ENCODE measurements at places on chromosomes 4 and X. TPM values are rescaled to one million over a fixed set of nuclear protein-coding genes. Genes with fewer than 3 reads are reported as not detected.

LRRC66 gene
- total RNA-seq: 0.64 TPM

KIT gene
- total RNA-seq: 52.8 TPM

MND1 gene
- total RNA-seq: not detected

IL1RAPL1 gene
- not detected for total RNA-seq

GAGE12H gene
- total RNA-seq: not detected

AFM gene
- not detected for total RNA-seq

GABRG1 gene
- total RNA-seq: not detected

- DNase-seq: no peak
- no peaks in the 10 kb centered on the region for H3K36me3 ChIP-seq
- H3K27ac ChIP-seq: no peak overlapping the region
- no peaks in the 10 kb centered on the region for H3K4me1 ChIP-seq
Measured at GRCh38 chrX:10923466-10923865, 187.7 kb upstream of the HCCS start.

- no peaks in the 10 kb centered on the region for H3K4me1 ChIP-seq
- no peaks in the 10 kb centered on the region for H3K36me3 ChIP-seq
- no peak for DNase-seq
- no peaks in the 10 kb centered on the region for H3K27me3 ChIP-seq
- no peak overlapping the region for H3K4me3 ChIP-seq
- no peak overlapping the region for H3K27ac ChIP-seq
Measured at GRCh38 chrX:24760363-24761000, 66.8 kb downstream of the POLA1 start.

DNA sequence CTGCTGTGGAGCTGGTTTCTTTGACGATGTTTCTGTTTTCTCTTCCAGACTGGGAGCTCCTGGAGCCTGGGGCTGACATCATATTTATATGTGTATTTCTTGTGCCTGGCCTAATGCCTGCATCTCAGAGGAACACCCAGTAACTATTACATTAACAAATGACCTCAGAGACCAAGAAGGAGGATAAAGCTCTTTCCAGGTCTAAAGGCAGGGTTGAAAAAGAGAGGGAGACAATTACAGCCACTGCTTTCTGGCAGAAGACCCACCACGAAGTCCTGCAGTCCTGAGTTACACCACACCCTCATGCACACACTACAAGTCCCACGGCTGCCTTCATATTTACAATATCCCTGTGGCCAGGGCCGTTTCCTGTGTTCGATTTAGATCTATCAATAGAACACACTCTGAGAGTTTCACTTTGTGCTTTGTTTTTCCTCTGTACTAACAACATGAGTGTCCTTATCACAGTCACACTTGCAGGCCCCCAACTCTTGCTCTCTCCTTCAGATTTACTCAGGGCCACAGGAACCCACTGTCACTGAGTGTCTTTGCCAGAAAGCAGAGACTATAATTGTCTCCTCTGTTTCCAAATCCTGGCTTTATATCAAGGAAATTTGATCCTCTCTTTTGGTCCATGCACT lies 535.5 kb downstream of the MID1IP1 start:
- H3K4me1 ChIP-seq: peaks cover 13% of the 10 kb centered on the region
- H3K4me3 ChIP-seq: no peak overlapping the region
- H3K36me3 ChIP-seq: no peaks in the 10 kb centered on the region

GRCh38 chr4:146029939-146030710 lies 91.5 kb upstream of the ZNF827 start:
- H3K27me3 ChIP-seq: no peaks in the 10 kb centered on the region
- H3K4me1 ChIP-seq: no peaks in the 10 kb centered on the region
- DNase-seq: no peak
- H3K36me3 ChIP-seq: no peaks in the 10 kb centered on the region
- H3K27ac ChIP-seq: no peak overlapping the region

DNA sequence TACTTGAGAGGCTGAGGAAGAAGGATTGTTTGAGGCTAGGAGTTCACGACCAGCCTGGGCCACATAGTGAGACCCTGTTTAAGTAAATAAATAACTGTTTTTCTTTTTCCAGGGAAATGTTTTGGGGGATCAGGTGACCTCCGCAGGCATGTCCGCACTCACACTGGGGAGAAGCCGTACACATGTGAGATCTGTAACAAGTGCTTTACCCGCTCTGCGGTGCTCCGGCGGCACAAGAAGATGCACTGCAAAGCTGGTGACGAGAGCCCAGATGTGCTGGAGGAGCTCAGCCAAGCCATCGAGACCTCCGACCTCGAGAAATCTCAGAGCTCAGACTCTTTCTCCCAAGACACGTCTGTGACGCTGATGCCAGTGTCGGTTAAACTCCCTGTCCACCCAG lies 30.5 kb downstream of the ZBTB49 start:
- no peak overlapping the region for H3K4me3 ChIP-seq
- H3K36me3 ChIP-seq: peaks cover 57% of the 10 kb centered on the region
- no peak overlapping the region for H3K27ac ChIP-seq
